ENCODE measurements at places on chromosomes 5 and 9. TPM values are rescaled to one million over a fixed set of nuclear protein-coding genes. Genes with fewer than 3 reads are reported as not detected.

Gene SLC4A9
- not detected for total RNA-seq

GRCh38 chr5:158421319-158421718 lies 562.4 kb upstream of the CLINT1 start:
- no peak for DNase-seq

- no peak for DNase-seq
Measured at GRCh38 chr5:164265566-164265965, 760.1 kb downstream of the MAT2B start.

DNA sequence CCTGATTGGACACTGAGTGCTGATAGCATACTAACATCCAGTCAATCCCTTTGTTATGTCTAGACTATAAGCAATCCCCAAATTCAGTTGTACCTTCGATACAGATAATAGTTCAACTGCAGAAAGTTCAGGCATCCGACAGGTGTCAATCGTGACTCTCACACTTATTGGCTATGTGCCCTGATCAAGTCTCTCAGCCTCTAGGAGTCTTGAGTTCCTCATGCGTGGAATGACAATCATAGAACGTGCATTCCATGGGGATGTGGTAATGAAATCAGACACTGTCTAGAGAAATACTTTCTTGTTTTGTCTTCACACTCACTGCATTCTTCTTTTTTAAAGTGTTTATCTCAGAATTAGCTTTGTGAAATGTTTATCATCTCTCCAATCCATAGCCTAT lies 4.8 kb downstream of the ANKRD34B start:
- no peak for DNase-seq

- no peak for DNase-seq
Measured at GRCh38 chr5:158285698-158286097, 426.8 kb upstream of the CLINT1 start.

Data from A172 (cell line).